ENCODE measurements at places on chromosomes 16 and 17. TPM values are rescaled to one million over a fixed set of nuclear protein-coding genes. Genes with fewer than 3 reads are reported as not detected.

Gene SLC5A11
- polyA plus RNA-seq: 0.24 TPM

Gene DNAI2
- polyA plus RNA-seq: 7.4 TPM

Gene MYO15A
- polyA plus RNA-seq: 5.4 TPM

Gene ST6GALNAC1
- polyA plus RNA-seq: 4.6 TPM

Gene PDXDC1
- 82.9 TPM for polyA plus RNA-seq

Gene SLC46A1
- 32.5 TPM for polyA plus RNA-seq

Gene GINS2
- 12.0 TPM for polyA plus RNA-seq

Gene ADAD2
- polyA plus RNA-seq: 1.3 TPM

Gene MYLK3
- 7.3 TPM for polyA plus RNA-seq

Gene NPLOC4
- polyA plus RNA-seq: 60.6 TPM

Gene SOST
- polyA plus RNA-seq: 0.67 TPM

Gene LIMD2
- polyA plus RNA-seq: 50.8 TPM

Gene PPY
- not detected for polyA plus RNA-seq

Gene CD79B
- polyA plus RNA-seq: 0.36 TPM

Gene KRT24
- not detected for polyA plus RNA-seq

Gene HEXD
- polyA plus RNA-seq: 50.7 TPM

Gene CYGB
- polyA plus RNA-seq: 34.4 TPM

Gene HSD11B2
- polyA plus RNA-seq: 9.3 TPM

Gene ZNF668
- polyA plus RNA-seq: 12.6 TPM

Gene CMTM2
- 1.5 TPM for polyA plus RNA-seq

Gene GPATCH8
- polyA plus RNA-seq: 36.4 TPM

Gene CACNG1
- polyA plus RNA-seq: 2.4 TPM

Gene FBXW10
- 0.51 TPM for polyA plus RNA-seq

Gene SLFN13
- polyA plus RNA-seq: 1.8 TPM

Gene HBA1
- 1,075 TPM for polyA plus RNA-seq

Gene TMEM220
- polyA plus RNA-seq: 8.3 TPM

Gene RNF112
- 31.8 TPM for polyA plus RNA-seq

Gene MMP2
- polyA plus RNA-seq: 120 TPM

Gene RGS11
- polyA plus RNA-seq: 29.5 TPM

Gene TP53TG3B
- polyA plus RNA-seq: not detected

Gene CACNA1G
- polyA plus RNA-seq: 25.3 TPM

Gene TBX2
- 13.0 TPM for polyA plus RNA-seq

Gene CRYBA1
- not detected for polyA plus RNA-seq

Gene KRTAP17-1
- not detected for polyA plus RNA-seq

Gene SKA2
- 94.9 TPM for polyA plus RNA-seq

Gene ABCA10
- 4.9 TPM for polyA plus RNA-seq

Gene DRC3
- polyA plus RNA-seq: 24.6 TPM

Gene KRTAP9-2
- not detected for polyA plus RNA-seq

Gene NEUROD2
- 10.8 TPM for polyA plus RNA-seq

Gene CDRT15L2
- not detected for polyA plus RNA-seq

Gene CRISPLD2
- 3.4 TPM for polyA plus RNA-seq

Gene PDK2
- polyA plus RNA-seq: 52.8 TPM

Gene ZNF267
- polyA plus RNA-seq: 9.5 TPM

Gene KRT33A
- polyA plus RNA-seq: not detected

Gene RAMP2
- polyA plus RNA-seq: 79.3 TPM

Gene ABCC11
- polyA plus RNA-seq: 0.59 TPM

Gene SLC38A8
- polyA plus RNA-seq: 0.97 TPM

Gene TAT
- polyA plus RNA-seq: 0.10 TPM

Gene ACSM2A
- polyA plus RNA-seq: 0.71 TPM

Gene CDH1
- polyA plus RNA-seq: 23.6 TPM

Gene PNPO
- 26.7 TPM for polyA plus RNA-seq

Gene CHMP6
- polyA plus RNA-seq: 36.3 TPM

Gene PAQR4
- polyA plus RNA-seq: 74.0 TPM

Gene SLC52A1
- polyA plus RNA-seq: 0.38 TPM

Gene CACNA1H
- 20.1 TPM for polyA plus RNA-seq

Gene DNAAF8
- polyA plus RNA-seq: 5.4 TPM

Gene TM4SF5
- polyA plus RNA-seq: not detected

Gene NECAB2
- 78.5 TPM for polyA plus RNA-seq

Gene GPR142
- 0.43 TPM for polyA plus RNA-seq

Gene MYCBPAP
- polyA plus RNA-seq: 5.0 TPM
